LHCN-M2 (cell line): ENCODE measurements at places on chromosomes 4 and X. TPM values are rescaled to one million over a fixed set of nuclear protein-coding genes. Genes with fewer than 3 reads are reported as not detected.

- no peak for DNase-seq
Observed at GRCh38 chr4:19756661-19757060, 495.0 kb upstream of the SLIT2 start.

GRCh38 chr4:74548561-74548960 is 103.6 kb downstream of the AREG start:
- DNase-seq: no peak

GRCh38 chr4:100819505-100819904 is 301.7 kb upstream of the EMCN start:
- no peak for DNase-seq

DNA sequence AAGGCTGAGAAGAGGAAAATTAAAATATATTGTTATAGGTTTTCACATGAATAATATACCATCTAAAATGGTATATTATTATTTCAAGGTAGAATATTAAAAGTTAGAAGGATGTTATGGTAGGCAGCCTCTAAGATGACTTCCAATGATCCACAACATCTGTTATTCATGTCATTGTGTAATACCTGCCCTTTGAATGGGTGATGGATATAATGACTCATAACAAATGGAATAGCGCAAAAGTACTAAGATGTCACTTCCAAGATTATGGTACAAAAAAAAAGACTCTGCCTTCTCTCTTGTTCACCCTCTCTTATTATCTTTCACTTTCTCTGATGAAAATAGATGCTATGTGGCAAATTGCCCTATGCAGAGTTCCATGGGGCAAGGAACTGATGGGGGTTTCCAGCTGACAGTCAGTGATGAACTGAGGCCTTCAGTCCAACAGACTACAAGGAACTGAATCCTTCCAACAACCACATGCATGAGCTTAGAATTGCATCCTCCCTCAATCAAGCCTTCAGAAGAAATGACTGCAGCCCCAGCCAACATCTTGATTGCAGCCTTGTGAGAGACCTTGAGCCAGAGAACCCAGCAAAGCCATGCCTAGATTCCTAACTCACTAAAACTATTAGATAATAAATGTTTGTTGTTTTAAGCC is 57.7 kb downstream of the HS6ST2 start:
- DNase-seq: no peak

- DNase-seq: no peak
Observed at GRCh38 chrX:125681058-125681457, 361.4 kb downstream of the TEX13C start.

DNA sequence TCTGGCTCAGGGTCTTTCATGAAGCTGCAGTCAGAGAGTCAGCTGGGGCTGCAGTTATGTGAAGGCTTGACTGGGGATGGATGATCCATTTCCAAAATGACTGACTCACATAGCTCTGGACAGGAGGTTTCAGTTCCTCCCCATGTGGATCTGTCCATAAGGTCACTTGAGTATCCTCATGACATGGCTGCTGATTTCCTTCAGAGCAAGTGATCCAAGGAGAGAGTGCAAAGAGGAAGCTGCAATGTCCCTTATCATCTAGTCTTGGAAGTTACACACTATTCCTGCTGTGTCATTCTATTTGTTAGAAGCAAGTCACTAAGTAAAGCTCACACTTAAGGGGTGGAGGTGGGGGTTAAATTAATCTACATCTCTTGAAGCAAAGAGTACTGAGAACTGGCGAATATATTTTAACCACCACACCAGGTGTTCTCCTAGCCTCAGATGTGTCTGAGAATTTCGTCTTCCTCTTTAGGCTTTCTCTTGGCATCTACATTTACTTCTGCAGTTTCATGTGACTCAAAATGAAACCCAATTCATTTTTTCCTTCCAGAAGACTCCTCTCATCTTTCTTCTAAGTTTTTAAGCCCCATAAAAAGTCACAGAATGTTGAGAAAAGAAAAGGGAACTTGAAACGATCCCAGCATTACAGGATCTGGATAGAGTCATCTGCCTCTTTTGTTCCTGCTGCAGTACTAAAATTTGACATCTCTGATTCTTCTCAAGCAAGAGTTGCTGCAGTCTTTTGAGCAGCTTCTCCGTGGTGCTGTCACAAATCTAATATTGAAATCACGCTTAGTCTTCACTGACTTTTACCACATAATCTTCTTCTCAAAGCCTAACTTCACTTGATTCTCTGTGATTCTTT is 3.8 kb upstream of the GRPR start:
- DNase-seq: no peak

GRCh38 chr4:101864660-101865059 is 74.1 kb downstream of the BANK1 start:
- DNase-seq: no peak

DNA sequence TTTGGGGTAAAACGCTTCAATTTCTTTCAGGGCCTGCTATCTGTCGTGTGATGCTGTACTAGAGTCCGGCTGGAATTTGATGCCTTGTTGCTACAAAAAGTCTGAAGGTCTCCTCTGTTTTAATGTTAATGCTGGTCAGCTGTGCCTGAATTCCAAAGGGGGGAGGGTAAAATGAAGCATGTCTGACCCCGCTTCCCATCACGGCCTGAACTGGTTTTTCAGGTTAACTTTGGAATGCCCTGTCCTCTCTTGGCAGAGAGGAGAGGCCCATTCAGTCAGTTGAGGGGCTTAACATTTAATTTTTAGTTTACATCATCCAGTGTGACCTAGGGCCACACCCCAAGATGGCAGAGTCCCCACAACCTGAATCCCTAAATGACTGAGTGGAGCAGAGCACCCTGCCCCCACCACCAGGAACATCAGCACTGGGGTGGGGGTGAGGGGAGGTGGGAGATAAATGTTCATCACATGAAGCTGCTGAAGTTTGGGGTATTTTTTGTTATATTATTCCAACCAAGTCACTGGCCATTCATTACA is 47.9 kb upstream of the GPR78 start:
- DNase-seq: no peak

- peak; percentile 70 for DNase-seq
Observed at GRCh38 chr4:86261636-86262035, 98.2 kb downstream of the MAPK10 start.

- no peak for DNase-seq
Observed at GRCh38 chr4:54556051-54556450, 101.7 kb upstream of the KIT start.

- peak; percentile 47 for DNase-seq
Observed at GRCh38 chr4:97367878-97368277, 775.4 kb downstream of the STPG2 start.

DNA sequence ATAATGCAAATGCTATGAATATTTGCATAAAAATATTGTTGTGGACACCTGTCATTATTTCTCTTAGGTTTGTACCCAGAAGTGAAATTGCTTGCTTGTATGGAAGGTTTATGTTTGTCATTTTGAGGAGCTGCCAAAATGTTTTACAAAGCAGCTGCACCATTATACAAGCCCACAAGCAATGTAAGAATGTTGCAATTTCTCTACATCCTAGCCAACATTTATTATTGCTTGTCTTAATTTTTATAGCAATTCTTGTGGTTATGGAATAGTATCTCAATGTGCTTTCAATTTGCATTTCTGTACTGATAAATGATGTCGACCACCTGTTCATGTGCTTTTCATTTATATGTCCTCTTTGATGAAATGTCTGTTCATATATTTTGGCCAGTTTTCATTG is 18.7 kb upstream of the RBMX start:
- peak; percentile 65 for DNase-seq

- no peak for DNase-seq
Observed at GRCh38 chrX:48736303-48736702, 25.2 kb upstream of the GLOD5 start.

GRCh38 chrX:148517176-148517575 is 16.8 kb downstream of the AFF2 start:
- DNase-seq: peak; percentile 84

- peak; percentile 38 for DNase-seq
Observed at GRCh38 chr4:118270492-118270891, 82.3 kb downstream of the PRSS12 start.

DNA sequence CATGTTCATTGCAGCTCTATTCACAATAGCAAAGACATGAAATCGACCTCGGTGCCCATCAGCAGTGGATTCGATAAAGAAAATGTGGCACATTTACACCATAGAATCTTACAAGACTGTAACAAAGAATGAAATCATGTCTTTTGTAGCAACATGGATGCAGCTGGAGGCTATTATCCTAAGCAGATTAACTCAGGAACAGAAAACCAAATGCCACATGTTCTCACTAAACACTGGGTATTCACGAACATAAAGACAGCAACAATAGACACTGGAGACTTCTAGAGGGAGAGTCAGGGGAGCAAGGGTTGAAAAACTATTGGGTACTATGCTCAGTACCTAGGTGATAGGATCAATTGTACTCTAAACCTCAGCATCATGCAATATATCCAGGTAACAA is 180.5 kb downstream of the PPP1R2C start:
- no peak for DNase-seq

DNA sequence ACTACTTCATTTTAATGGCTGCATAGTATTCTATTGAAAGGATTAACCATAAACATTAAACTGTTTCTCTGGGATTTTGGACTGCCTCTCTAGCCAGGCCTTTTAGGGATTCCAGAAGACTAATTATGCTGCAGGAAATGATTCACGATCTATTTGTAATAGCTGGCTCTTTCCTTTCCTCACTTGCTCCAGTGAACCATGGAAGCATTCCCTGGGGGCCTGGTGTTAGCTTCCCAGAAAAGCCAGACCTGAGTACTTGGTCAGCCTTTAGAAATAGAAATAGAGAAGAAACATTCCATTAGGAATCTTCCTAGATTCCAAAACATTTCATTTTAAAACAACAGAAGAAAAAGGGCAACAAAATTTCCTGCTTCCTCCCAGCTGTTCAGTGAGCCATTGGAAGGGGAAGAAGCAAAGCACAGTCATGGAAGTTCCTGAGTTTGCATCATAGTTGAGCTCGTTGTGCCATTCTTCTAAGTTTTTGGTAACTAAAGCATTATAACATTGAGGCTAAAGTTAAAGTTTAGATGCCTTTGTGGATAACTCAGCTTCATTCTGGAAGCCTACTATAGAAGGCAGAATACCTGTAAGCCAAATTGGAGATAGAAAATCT is 83.5 kb downstream of the NPNT start:
- peak; percentile 92 for DNase-seq

DNA sequence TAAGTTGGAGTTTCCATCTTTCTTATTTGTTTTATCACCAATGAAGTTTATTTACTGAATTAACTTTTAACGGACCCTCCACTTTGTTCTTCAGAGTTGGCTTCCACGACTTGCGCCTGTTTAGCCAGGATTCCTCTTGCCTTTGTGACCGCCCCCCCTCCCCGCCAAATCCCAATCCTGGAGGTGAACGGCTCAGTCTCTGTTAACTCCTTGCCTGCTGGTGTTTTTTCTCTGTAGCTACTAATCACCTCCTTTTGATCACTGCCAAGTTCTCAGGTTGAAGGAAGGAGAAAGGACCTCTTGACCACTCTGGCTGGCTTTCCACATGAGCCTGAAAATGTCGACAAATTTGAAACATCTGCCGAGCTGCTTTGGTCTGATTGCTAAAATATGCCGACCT is 46.8 kb upstream of the BCOR start:
- DNase-seq: no peak

DNA sequence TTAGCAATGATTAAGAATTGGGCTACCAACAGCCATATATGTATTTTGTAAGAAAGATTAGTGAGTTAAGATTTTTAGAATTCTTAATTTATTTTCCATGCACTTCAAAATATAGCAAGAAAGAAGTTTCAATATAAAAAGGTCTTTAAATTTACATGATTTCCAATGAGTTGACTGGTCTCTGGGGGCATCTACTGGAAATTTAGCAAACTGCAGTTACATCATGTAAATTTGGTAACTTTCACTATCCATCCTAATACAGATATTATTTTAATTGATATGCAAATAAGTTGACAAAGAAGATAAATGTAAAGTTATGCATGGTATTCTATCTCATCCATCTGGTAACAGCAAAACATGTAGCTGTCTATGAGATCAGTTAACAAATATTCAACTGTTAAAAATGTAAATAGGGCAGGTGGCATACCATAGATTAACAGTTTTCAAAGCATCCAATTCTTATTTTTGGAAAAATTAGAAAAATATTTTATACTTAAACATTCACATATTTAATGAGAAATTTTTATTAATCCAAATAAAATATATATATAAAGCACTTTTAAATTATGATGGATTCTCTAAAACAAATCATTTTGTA is 29.1 kb downstream of the TTC29 start:
- DNase-seq: peak; percentile 30

DNA sequence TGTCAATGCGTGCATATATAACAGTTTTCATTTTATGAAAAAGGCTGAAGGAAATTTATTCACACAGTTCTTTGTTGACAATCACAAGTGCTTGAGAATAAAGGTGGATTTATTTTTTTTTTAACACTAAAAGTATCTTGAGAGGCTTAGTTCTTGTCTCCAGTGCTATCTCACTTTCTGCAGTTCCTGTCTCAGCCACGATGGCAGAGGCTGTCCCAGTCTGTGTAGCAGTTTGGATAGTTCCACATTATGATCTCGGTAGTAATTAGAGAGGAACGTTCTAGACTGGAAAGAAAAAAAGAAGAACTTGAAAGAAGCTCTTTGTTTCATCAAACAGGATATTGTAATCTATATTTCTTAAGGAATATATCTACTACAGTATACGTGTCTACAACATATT is 229.0 kb downstream of the UGT8 start:
- no peak for DNase-seq

- DNase-seq: no peak
Observed at GRCh38 chr4:186684220-186684619, 39.4 kb downstream of the FAT1 start.

- no peak for DNase-seq
Observed at GRCh38 chr4:11842620-11843263, 414.0 kb upstream of the HS3ST1 start.

Gene TMEM47
- 44.5 and 54.7 TPM in 2 replicates for total RNA-seq

Gene NIPAL1
- total RNA-seq: 0.71 and 1.7 TPM in 2 replicates

Gene PABPC5
- total RNA-seq: 2.2 and 3.7 TPM in 2 replicates

Gene RIBC1
- 0.13 and 0.40 TPM in 2 replicates for total RNA-seq

Gene CPE
- total RNA-seq: 2.3 and 3.6 TPM in 2 replicates

Gene CT45A10
- total RNA-seq: not detected in 2 replicates

Gene XK
- total RNA-seq: 0.11 and 0.13 TPM in 2 replicates

Gene PPP2R2C
- total RNA-seq: 0.98 and 1.3 TPM in 2 replicates

Gene FATE1
- total RNA-seq: not detected in 2 replicates

Gene F8A2
- not detected in 2 replicates for total RNA-seq

Gene RBMXL3
- total RNA-seq: not detected in 2 replicates

Gene MAGIX
- 3.8 and 4.0 TPM in 2 replicates for total RNA-seq

Gene IL13RA2
- total RNA-seq: not detected in 2 replicates
